Dermis blood vessel endothelial cell (primary cell): ENCODE measurements at places on chromosomes 16 and 17.

DNA sequence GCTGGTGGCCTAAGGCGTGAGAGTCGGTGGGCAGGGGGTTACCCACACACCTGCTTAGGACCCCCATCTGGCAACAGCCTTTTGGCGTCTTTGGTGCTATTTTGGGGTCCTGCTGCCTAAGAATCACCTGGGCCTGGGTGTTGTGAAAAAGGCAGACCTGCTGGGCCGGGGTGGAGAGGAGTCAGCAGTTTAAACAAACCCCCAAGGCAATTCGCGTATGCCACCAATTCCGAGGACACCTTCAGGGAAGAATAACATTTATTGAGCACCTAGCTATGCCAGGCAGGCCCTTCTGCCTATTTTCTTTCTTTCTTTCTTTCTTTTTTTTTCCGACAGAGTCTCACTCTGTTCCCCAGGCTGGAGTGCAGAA lies 53.9 kb upstream of the TOB1 start:
- no peak for DNase-seq

DNA sequence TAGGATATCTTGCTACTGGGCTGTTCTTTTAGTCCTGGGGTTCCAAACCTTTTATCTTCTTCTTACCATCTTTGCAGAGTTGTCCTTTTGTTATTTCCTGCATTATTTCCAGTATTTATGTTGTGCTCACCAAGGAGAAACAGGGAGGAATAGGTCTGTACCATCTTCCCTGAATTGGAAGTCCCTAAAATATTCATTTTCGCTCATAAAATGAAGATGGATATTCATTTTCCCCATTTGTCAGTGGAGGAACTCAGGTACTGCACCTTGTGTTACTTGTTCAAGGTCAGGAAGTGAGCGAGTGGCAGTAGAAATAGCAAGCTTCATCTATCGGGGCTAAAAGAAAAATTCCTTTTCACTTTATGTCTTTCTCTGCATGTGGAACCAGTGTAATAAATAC lies 989.7 kb downstream of the CDH11 start:
- DNase-seq: no peak

GRCh38 chr17:21271454-21272183 lies 12.9 kb upstream of the MAP2K3 start:
- no peak for DNase-seq

DNA sequence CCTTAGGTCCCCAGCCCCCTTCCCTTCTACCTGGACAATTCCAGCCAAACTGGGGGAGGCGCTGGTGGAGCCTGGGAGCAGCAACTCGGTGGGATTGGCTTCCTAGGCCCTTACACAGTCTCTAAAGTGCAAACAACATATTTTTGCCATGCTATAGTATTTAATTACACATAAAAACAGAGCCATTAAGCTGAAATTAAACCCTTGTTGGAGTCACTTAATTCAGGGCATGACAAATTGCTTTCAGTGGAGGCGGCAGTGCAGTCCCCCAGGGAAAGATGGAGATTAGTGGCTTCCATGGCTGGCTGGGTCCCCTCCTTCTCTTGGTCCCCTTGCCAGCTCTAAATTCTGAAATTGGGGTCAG lies 17.3 kb downstream of the IGFBP4 start:
- DNase-seq: no peak

- DNase-seq: no peak
Measured at GRCh38 chr16:27020031-27020430, 46.7 kb upstream of the C16orf82 start.

DNA sequence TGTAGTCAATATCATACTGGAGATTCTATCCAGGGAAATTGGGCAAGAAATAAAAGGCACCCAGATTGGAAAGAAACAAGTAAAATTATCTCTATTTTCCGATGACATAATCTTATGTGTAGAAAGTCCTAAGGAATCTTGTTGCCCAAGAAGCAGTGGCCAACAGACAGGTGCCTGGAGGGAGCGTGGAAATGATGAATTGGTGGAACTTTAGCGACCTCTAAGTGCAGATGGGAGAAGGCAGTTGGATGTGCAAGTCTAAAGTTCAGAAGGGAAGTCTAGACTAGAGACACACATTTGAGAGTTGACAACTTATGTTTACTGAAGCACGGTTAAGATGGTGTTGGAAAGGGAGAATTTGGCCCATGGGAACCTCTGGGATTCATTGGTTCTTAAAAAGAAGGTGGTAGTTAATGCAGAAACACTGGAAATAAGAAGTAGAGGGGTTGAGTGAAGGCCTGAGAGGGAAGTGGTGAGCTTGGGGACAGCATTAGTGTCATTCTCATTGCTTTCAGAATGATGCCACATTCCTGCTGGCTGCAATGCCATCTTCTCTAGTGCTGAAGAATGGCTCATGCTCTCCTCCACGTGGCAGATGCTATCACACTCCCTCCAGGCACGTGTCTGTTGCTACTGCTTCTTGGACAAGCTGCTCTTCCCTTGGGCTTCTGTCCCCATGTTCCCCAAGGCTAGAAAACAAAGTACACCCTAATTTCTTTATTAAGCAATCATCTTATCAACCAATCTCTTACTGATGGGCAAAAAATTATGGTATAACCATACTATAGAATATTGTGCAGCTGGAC lies 24.0 kb downstream of the TAT start:
- DNase-seq: no peak

GRCh38 chr16:23678430-23679273 lies at the start of gene PLK1:
PLK1 (plus strand) TSS chr16:23678889; CDS start chr16:23678933, 44 bp downstream.
- peak; percentile 86 for DNase-seq
